ENCODE measurements at places on chromosomes 7 and 10. TPM values are rescaled to one million over a fixed set of nuclear protein-coding genes. Genes with fewer than 3 reads are reported as not detected.
A peak's percentile ranks its signal among the peaks of the same experiment; 100 is the strongest.

Gene CPVL
- 24.8 TPM for total RNA-seq

- no peaks in the 10 kb centered on the region for H3K27me3 ChIP-seq
- H3K4me1 ChIP-seq, result peaks cover 55% of the 10 kb centered on the region
- no peak for DNase-seq
- no peak overlapping the region for H3K27ac ChIP-seq
- peaks cover 34% of the 10 kb centered on the region for H3K36me3 ChIP-seq
- H3K4me3 ChIP-seq, result no peak overlapping the region
These were observed 2.1 kb downstream of the SLC4A2 start for GRCh38 chr7:151061213-151062110.

- no peak for DNase-seq
- no peak overlapping the region for H3K4me3 ChIP-seq
- H3K36me3 ChIP-seq, result no peaks in the 10 kb centered on the region
- H3K27me3 ChIP-seq, result no peaks in the 10 kb centered on the region
These were observed 186.2 kb upstream of the PDE1C start for GRCh38 chr7:32256376-32256775.

GRCh38 chr10:74917481-74918077 is 91.2 kb downstream of the KAT6B start:
- no peaks in the 10 kb centered on the region for H3K27me3 ChIP-seq
- no peak overlapping the region for H3K4me3 ChIP-seq
- H3K27ac ChIP-seq, result no peak overlapping the region
- peaks cover 3% of the 10 kb centered on the region for H3K4me1 ChIP-seq

Gene PWWP2B
- 15.1 TPM for total RNA-seq

- H3K27me3 ChIP-seq, result no peaks in the 10 kb centered on the region
- no peaks in the 10 kb centered on the region for H3K4me1 ChIP-seq
- no peak overlapping the region for H3K4me3 ChIP-seq
- no peak for DNase-seq
- no peak overlapping the region for H3K27ac ChIP-seq
These were observed 109.1 kb downstream of the CPED1 start for GRCh38 chr7:121097577-121097976.

- H3K27ac ChIP-seq, result peak overlapping the region; percentile 65
- peaks cover 5% of the 10 kb centered on the region for H3K4me1 ChIP-seq
- no peaks in the 10 kb centered on the region for H3K36me3 ChIP-seq
- no peaks in the 10 kb centered on the region for H3K27me3 ChIP-seq
These were observed 101.2 kb downstream of the MPP7 start for GRCh38 chr10:28201410-28202400.

DNA sequence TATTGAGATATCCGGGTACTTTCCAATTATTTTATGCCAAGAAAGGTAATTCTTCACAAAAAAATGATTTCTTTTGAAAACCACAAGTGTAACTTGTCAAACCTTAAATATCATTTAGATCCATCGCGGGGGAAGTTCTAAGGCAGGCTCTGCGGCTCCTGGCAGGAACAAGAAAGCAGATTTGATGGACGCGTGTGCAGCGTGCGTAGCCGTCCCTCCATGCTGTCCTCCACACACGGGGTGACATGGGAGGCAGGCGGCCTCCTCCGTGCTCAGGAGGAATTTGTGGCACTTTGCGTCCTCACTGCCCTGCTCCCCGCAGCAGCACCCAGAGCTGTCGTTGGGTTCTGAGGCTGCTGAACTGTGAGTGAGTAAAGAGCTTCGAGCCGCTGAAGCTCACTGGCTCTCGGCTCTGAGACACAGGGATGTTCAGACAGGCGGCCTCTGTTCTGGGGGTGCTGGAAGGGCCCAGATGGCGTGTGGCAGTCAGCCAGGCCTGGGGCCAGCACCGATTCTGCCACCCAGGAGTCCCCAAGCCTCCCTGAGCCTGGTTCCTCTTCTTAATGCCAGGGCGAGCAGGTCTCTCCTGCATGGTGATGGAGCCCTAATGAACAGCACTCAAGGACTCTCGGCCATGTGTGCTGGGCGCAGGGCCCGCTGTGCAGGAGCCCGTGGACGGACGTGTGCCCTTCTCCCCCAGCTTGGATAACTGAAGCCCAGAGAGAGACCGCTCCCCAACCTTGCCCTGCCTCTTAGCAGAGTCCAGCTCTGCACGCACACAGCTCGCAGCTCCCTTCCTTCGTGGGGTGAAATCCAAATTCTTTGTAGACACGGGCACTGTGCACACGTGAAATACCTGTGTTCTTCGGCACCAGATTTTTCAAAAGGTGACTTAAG is 185.4 kb upstream of the SHH start:
- DNase-seq, result no peak
- no peak overlapping the region for H3K4me3 ChIP-seq
- H3K36me3 ChIP-seq, result no peaks in the 10 kb centered on the region
- H3K4me1 ChIP-seq, result no peaks in the 10 kb centered on the region
- peaks cover 3% of the 10 kb centered on the region for H3K27me3 ChIP-seq

DNA sequence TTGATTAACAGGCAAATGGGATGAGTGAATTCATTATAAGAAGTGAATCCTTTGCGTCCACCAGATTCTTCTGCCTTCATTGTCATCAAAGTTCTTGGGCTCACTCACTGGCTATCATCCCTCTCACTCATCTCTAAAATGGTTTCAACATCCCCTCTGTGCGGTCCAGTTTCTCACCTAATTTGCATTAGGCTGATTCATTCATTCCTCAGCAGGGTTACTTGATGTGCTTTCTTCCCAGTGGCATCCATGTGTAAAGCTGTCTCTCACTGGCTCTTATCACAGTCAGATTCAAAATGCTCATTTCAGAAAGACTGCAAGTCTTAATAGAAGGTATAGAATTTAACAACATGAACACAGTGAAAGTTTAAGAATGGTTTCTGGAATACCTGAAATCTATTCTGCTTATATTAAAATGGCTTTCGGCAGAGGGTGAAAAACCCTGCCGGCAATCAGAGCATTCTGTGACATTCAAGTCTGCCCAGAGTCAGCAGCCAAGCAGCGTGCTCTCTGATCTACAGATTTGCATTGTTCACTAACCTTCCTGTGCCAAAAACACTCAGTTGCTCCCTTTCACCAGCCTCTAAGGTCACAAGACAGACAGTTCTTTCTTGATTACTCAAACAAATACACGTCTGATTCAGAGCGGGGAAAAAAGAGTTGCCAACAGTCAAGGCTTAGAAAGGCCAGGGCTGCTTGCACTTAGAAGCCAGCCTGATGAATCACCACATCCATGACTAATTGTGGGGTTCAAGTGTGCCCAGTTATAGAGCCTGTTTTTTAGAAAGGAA is 106.7 kb downstream of the TES start:
- H3K27me3 ChIP-seq, result no peaks in the 10 kb centered on the region
- H3K4me1 ChIP-seq, result no peaks in the 10 kb centered on the region
- H3K27ac ChIP-seq, result no peak overlapping the region
- H3K36me3 ChIP-seq, result no peaks in the 10 kb centered on the region
- DNase-seq, result peak; percentile 81
- no peak overlapping the region for H3K4me3 ChIP-seq

DNA sequence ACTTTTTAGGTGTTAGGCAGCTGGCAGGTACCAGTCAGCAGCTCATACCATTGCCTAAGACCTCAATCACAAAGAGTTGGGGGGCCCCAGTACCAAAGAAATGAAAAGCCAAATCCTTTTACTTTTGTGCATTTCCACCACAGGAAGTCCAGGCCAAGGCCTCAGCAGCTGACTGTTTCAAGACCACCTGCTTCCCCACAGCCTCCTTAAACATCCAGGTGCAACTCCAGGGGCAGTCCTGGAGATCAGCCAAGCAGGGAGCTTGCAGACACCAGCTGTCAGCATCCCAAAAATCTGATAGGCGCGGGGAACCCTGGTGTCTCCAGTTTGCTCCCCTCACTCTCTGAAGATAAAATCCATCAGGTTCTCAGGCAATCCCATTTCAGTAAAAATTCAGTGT is 91.5 kb upstream of the EFCAB10 start:
- H3K27ac ChIP-seq, result no peak overlapping the region
- DNase-seq, result no peak
- H3K4me3 ChIP-seq, result no peak overlapping the region
- no peaks in the 10 kb centered on the region for H3K36me3 ChIP-seq
- H3K4me1 ChIP-seq, result peaks cover 10% of the 10 kb centered on the region

DNA sequence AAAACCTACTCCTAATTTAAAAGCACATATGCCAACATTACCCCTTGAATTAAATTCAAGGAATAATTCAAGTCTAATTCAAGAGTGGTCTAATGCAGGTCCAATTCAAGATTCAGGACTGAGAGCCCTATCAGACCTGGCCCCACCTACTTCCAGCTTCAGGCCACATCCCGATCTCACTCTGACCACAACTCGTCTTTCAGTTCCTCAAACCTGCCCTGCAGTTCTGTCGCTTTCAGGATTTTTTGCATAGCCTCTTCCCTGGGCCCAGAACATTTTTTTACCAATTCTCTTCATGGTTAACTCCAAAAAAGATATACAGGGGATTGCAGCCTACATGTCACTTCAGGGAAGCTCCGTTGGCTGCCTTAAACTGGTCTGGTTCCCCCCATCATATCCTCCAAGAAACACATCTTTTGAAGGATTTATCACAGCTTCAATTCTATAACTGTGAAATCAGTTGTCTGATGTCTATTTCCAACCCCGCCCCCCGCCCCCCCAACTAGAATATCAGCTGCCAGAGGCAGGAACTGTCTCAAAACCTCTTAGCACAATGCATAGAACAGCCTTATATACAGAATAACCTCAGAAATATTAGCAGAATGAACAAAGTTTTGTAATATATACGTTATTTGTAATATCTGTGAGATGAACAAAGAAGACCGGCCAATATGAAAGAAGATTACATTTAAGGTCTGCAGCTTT is 20.8 kb downstream of the CCDC6 start:
- no peaks in the 10 kb centered on the region for H3K4me1 ChIP-seq
- H3K36me3 ChIP-seq, result peaks cover 10% of the 10 kb centered on the region
- H3K27me3 ChIP-seq, result no peaks in the 10 kb centered on the region

- no peak for DNase-seq
- H3K36me3 ChIP-seq, result no peaks in the 10 kb centered on the region
- no peak overlapping the region for H3K4me3 ChIP-seq
- no peak overlapping the region for H3K27ac ChIP-seq
- H3K27me3 ChIP-seq, result no peaks in the 10 kb centered on the region
These were observed 231.9 kb downstream of the MAD1L1 start for GRCh38 chr7:2000746-2001321.

Gene TMEM229A
- total RNA-seq, result not detected

- H3K27ac ChIP-seq, result no peak overlapping the region
- H3K4me3 ChIP-seq, result no peak overlapping the region
- peaks cover 32% of the 10 kb centered on the region for H3K4me1 ChIP-seq
- H3K27me3 ChIP-seq, result no peaks in the 10 kb centered on the region
- no peak for DNase-seq
These were observed 30.2 kb downstream of the DOCK1 start for GRCh38 chr10:126935263-126935946.

Gene HOXA7
- total RNA-seq, result 3.9 TPM

DNA sequence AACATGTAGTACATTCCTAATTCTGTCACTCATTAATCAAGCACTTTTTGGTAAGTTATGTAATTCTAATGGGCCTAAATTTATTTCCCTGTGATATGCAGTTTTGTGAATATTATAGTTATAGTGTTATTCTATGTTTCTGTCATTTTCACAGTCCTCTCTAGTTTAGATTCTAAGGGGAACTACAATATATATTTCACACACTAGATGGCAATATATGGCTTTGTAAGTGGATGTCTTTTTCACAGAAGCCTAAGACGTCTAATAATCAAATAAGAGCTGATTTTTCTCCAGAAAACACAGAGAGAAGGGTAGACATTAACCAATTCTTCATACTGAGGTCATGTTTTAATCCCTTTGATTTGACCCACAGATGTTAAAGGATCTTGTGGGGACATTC is 18.0 kb downstream of the RNLS start:
- no peak overlapping the region for H3K27ac ChIP-seq
- no peaks in the 10 kb centered on the region for H3K36me3 ChIP-seq
- H3K27me3 ChIP-seq, result no peaks in the 10 kb centered on the region
- no peaks in the 10 kb centered on the region for H3K4me1 ChIP-seq
- peak; percentile 38 for DNase-seq
- H3K4me3 ChIP-seq, result no peak overlapping the region

DNA sequence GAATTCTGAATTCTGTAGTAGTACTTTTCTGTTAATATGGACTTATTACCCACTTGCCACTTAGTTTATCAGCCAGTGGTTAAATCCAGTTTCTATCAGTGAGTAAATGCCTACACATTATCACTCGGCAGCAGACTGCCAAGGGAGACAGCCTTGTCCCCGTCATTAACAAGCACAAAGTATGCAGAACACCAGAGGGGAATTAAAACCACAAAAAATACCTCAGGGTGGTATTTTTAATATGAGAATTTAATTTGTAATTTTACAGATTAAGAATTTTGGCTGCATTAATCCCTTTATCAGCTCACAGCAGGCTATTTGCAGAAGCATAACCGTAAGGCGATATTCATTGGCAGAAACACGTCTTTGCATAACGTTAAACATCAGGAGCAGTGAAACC is 150.0 kb upstream of the FZD1 start:
- H3K27me3 ChIP-seq, result no peaks in the 10 kb centered on the region
- no peaks in the 10 kb centered on the region for H3K36me3 ChIP-seq
- no peaks in the 10 kb centered on the region for H3K4me1 ChIP-seq

GRCh38 chr10:88586462-88586861 is at the start of gene LIPJ:
LIPJ (plus strand) TSS chr10:88586762; CDS start chr10:88590688, 3,926 bp downstream.
- no peaks in the 10 kb centered on the region for H3K36me3 ChIP-seq
- H3K4me1 ChIP-seq, result peaks cover 3% of the 10 kb centered on the region
- no peak for DNase-seq
- no peak within 1 kb of the TSS for H3K27ac ChIP-seq
- no peak within 1 kb of the TSS for H3K4me3 ChIP-seq

GRCh38 chr10:75497997-75498883 is 66.8 kb downstream of the LRMDA start:
- H3K27me3 ChIP-seq, result no peaks in the 10 kb centered on the region
- no peaks in the 10 kb centered on the region for H3K4me1 ChIP-seq
- no peak overlapping the region for H3K4me3 ChIP-seq
- H3K27ac ChIP-seq, result no peak overlapping the region

GRCh38 chr10:33295851-33296250 is 38.6 kb downstream of the NRP1 start:
- no peaks in the 10 kb centered on the region for H3K27me3 ChIP-seq
- no peak overlapping the region for H3K27ac ChIP-seq
- peaks cover 15% of the 10 kb centered on the region for H3K4me1 ChIP-seq
- no peak for DNase-seq
- no peak overlapping the region for H3K4me3 ChIP-seq

DNA sequence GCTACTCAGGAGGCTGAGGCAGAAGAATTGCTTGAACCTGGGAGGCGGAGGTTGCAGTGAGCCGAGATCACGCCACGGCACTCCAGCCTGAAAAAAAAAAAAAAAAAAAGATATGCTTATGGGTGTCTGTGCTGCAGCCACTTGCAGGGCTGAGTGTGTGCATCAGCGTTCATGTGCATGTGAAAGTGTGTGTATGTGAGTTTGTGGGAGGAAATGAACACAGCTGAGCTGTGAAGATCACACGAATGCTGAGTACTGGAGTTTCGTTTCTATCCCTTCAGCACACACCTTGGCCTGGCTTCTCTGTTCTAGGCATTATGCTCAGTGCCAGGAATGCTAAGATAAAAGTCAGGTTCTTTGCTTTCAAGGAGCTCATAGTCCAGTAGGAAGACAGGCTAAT is 12.0 kb upstream of the SVOPL start:
- no peaks in the 10 kb centered on the region for H3K27me3 ChIP-seq
- H3K36me3 ChIP-seq, result no peaks in the 10 kb centered on the region
- no peak overlapping the region for H3K4me3 ChIP-seq
- no peak overlapping the region for H3K27ac ChIP-seq
- H3K4me1 ChIP-seq, result no peaks in the 10 kb centered on the region
- DNase-seq, result no peak
